ENCODE measurements at places on chromosomes 11 and 22. TPM values are rescaled to one million over a fixed set of nuclear protein-coding genes. Genes with fewer than 3 reads are reported as not detected.

Gene MUC5AC
- not detected for total RNA-seq

- DNase-seq, result peak; percentile 98
Measured at GRCh38 chr11:45233121-45233803, 52.9 kb downstream of the SYT13 start.

DNA sequence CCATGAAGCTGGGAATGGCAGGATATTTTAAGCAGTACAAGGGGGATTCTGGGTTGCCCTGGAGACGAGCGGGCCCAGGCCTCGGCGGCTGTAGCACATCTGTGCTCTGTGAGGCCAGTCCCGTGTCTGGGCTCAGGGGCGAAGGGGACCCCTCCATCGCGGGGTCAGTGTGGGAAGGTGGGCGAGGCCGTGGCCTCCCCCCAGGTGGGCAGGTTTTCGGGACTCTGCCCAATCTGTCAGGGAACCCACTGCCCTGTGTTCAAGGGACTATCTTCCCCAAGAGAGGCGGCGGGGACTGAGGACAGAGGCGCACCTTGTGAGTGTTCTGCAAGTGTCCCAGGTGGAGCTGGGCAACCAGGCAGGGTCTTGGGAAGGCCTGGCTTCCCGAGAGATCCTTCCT is 336.6 kb downstream of the CTTN start:
- peak; percentile 34 for DNase-seq

GRCh38 chr11:13249177-13249576 is 28.4 kb upstream of the BMAL1 start:
- no peak for DNase-seq

GRCh38 chr11:88297421-88297820 is 40.1 kb downstream of the CTSC start:
- no peak for DNase-seq

GRCh38 chr11:74615311-74615710 is 22.9 kb downstream of the POLD3 start:
- no peak for DNase-seq

GRCh38 chr11:134987223-134987768 is 575.3 kb upstream of the B3GAT1 start:
- DNase-seq, result no peak

- peak; percentile 18 for DNase-seq
Measured at GRCh38 chr22:38830026-38830844, 13.6 kb downstream of the NPTXR start.

Gene FAM181B
- total RNA-seq, result under 0.01 TPM

DNA sequence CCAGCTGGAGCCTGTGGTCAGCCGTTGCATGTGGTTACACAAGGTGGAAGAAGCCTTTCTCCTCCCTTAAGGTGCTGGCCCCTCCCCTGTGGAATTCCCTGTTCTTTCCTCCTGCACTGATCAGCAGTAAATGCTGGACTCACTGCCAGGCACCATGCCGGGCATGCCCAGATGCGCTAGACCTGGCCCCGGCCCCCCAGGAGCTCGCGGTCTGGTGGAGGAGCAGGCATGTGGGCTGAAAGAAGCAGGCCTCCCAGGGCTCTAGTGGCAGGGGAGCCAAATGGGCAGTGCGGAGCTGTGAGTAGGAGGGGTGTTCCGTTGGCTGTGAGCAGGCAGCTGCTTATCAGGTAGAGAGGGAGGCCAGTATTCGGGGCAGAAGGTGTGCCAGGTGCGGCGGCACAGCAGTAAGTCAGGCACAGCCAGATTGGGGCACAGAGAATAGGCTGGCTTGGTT is 10.2 kb downstream of the DGKZ start:
- DNase-seq, result no peak

GRCh38 chr11:96256215-96257011 is 86.6 kb downstream of the MAML2 start:
- DNase-seq, result no peak

DNA sequence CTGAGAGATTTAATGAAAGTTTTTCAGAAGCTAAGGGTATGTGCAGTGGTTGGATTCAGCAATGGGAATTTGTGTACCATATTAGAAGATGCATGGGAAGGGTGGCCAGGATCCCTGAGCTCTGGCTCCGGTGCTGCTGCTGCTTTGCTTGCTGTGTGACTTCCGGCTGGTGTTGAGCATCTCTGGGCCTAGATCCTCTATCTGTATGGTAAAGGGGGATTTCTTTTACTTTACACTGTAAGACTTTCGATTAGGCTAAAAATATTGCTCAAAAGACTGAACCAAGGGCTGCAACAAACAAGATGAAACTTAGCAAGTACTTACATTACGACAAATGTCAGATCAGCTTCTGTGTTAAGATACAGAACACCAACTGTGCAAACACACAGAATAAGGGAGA is 39.1 kb downstream of the XRRA1 start:
- DNase-seq, result no peak

DNA sequence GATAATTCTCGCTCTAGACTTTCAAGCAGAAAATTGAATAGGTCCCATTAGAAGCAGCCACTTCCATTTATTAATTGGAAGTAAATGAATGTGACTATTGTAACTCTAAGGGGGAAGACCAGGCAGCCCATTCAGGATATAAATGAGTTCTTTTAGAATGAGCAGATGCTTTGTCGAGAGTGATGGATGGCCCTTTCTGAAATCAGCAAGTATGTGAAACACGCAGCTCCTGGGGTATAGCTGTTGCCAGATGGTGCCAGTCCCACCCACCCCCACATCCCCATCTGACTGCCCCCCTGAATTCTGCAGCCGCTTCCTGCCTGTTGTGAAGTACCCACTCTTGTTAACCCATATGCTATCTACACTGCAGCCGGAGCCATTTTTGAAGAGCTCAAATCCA is 3.7 kb downstream of the SLC15A3 start:
- no peak for DNase-seq

GRCh38 chr22:19875531-19876313 is 21.0 kb upstream of the GNB1L start:
- peak; percentile 95 for DNase-seq

Gene CADM1
- 71.6 TPM for total RNA-seq
